DMS 273 treated with DMSO at 0.1 percent for 48 hours (cell line): ENCODE measurements at places on chromosomes 13 and 19.

DNA sequence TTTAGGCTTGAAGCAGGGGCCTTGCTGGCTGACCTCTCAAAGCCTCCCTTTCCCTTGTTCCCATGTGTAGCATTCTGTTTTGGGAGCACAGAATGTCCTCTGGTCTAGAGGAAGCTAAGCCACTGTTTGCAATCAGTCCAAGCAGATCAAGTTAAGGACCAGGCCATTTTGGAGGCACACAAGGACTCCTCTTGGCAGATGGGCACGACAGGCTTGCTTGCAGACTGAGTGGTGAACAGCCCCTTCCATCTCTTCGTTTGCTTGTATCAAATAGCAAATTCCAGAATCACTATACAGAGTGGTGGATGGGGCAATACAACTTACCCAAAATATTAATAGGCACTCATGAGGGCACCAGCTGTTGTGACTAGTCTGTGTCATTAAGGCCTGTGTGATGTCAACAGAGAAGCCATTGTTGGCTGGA is 215.5 kb upstream of the SERP2 start:
- no peak for DNase-seq

- no peak for DNase-seq
These were observed 334.8 kb upstream of the OBI1 start for GRCh38 chr13:78993792-78994191.

GRCh38 chr19:5001615-5002014 is 32.7 kb downstream of the KDM4B start:
- no peak for DNase-seq

GRCh38 chr13:38662362-38662761 is 24.5 kb upstream of the FREM2 start:
- no peak for DNase-seq

GRCh38 chr13:42832341-42833096 is 51.1 kb downstream of the FAM216B start:
- no peak for DNase-seq

GRCh38 chr13:112897956-112898620 is 70.9 kb upstream of the MCF2L start:
- DNase-seq, result no peak

DNA sequence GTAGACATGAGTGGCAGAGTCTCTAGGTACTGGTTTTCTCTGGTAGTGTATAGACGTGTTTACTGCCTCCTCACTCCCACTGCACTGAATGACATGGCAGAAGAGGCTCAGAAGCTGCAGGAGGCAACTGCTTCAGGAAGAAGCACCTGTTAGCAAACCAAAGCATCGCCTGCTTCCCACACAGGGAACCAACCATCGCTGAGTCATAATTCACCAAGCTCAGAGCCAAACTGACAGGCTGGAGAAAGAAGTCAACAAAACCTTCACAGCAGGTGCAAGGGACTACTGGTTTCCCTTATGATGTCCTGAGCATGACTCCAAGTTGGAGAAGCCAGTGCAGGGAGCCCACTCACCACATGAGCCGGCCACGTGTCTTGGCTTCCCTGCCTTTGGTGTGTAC is 69.8 kb downstream of the KCTD12 start:
- no peak for DNase-seq

DNA sequence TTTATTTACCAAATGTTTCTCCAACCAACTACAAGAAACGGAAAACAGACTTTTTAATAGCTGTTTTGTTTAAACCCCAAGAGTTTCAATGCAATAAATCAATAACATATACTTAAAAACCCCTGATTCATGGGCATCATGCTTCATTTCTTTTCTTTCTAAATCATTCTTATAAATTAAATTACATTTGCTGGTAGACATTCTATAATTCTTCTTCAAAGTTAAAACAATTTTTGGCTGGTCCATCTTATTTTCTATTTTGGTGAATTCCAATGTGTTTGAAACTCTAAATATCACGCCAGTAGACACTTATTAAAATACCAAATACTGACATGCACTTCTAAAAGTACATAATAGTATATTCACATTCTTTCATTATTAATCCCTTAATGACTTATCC is 408.6 kb downstream of the LIG4 start:
- no peak for DNase-seq

- no peak for DNase-seq
These were observed 18.2 kb downstream of the SIN3B start for GRCh38 chr19:16847430-16847829.

GRCh38 chr13:49530457-49530856 is 34.7 kb downstream of the PHF11 start:
- no peak for DNase-seq

DNA sequence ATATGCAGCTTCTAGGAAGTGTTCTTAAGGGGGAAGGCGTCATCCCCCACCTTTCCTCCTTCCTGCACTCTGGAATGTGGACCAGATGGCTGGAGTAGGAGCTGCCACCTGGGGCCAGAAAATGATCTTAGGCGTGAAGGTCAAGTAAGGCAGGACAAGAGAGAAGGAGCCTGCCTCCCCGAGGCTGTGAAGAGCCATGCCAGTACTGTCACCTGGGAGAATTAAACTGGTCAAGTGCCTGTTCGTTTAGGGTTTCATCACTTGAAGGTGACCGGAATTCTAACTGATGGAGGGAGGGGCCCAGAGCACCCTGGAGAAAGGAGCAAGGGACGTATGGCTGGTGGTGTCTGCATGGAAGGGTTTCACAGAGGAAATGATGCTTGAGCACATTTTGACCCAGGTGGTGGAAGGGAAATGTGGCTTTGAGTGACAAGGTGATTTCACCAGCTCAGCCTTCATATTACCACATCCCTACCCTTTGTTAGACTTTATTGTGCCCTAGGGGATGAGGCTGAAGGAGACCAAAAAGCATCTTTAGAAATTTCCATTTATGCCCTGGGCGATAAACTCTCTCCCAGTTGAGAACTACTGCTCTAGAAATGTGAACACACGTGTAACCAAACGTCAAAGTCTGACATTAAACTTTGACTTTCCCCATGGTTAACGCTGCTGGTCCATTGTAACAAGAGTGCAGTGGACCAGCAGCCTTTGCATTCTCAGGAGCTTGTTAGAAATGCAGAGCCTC is 37.5 kb downstream of the PPP2R1A start:
- no peak for DNase-seq

DNA sequence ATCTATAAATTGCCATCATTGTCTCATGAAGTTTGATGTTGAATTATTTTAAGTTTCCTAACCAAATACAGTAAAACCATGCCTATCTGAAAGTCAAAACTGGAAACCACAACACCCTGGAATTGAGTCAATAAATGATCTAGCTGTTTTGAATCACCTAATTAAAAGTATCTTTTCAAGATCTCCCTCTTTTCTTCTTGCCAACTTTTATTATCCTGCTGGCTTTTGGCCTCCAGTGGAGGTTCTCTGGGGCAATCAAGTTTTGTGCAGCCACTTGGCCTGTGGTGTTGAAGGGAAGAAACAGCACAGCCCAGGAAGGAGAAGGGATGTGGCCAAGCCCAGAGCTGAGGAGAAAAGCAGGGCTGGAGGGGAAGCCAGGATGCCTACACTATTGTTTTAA is 255.4 kb downstream of the COG6 start:
- DNase-seq, result no peak

GRCh38 chr19:14746886-14747285 is 31.5 kb downstream of the ADGRE2 start:
- no peak for DNase-seq

GRCh38 chr19:46944918-46945628 is 74.6 kb upstream of the NPAS1 start:
- no peak for DNase-seq

DNA sequence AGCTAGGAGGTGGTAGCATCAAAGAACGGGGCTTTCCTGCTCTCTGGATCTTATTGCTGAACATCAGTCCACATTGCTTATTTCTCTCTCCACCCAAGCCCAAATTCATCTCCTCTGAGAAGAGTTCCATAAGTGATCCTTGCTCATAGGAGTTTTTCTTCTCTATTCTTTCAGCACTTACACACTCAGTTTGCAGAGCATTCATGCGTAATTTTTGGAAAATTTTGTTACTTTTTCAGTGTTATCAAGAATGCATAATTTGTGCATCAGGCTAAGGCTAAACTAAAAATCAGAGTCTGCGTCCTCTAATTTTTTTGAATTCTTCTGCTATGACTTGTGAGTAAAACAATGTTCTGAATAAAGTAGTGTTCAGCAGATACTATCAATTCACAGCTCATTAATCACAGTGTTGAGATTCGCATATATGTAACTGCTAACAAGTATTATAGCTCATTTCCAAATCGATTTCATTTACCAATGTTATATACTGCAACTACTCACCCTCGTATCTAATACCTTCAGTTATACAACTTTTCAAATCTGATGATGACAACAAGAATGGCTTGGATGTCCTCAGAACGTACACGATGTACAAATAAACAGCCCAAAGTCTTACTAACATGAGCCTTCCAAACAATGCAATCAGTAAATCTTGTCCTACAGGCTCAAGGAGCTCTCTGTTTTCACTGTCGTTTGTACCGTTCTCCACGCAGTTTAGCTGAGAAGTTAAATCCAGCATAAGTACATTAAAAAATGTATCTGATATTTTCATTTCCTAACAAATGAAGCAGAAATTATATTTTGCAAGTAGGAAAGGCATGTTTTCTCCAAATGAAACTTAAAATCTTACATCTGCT is 36.4 kb upstream of the STARD13 start:
- DNase-seq, result no peak

DNA sequence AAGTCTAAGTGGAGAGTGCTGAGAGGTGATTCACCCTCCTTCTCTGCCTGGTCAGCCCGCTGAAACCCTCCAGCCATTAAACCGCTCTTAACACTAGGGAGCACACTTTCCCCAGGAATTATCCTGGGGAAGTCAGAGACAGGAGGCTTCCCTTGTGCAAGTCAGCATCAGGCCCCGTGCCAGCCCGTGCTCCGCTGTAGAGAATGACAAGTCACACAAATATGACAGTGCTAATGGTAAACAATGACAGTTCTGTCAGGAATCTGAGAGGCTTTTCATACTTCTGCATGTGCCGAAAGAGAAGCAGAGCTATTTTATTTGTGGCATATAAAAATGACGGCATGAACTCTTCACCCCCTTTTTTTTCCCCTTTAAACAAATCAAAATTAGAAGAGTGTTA is 816.9 kb upstream of the SLC10A2 start:
- no peak for DNase-seq

GRCh38 chr19:41309180-41310032 is 566 bp upstream of the CCDC97 start:
- no peak for DNase-seq

GRCh38 chr13:42170029-42170428 is 101.9 kb upstream of the AKAP11 start:
- no peak for DNase-seq

GRCh38 chr19:51075998-51076397 is 6.7 kb downstream of the KLK14 start:
- no peak for DNase-seq

DNA sequence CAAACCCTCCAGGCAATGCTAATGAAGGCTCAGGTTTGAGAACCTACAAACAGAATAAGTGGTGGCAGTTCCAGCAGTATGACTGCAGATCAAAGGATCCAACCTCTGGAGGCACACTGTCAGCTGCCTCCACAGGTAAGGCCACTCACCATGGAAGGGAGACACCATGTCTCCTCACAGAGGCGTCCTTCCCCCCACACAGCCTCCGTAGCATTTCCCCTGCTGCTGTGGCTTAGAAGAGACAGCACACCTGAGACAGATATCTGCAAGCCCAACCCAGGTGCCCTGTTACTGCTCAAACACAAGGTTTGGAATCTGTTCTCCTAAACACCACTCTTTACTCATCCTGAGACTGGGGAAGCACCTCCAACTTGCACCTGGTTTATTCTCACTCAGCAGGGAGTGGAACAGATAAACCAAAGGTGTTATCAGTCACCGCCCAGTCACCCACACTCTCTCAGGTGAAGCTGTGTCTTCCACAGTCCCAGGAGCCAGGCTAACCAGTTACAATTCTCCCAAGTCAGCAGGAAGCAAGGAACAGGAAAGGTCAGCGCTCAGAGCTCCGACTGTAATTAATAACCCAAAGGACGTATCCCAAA is 311.2 kb downstream of the FOXO1 start:
- no peak for DNase-seq

GRCh38 chr13:66640231-66640630 is 589.9 kb downstream of the PCDH9 start:
- no peak for DNase-seq

DNA sequence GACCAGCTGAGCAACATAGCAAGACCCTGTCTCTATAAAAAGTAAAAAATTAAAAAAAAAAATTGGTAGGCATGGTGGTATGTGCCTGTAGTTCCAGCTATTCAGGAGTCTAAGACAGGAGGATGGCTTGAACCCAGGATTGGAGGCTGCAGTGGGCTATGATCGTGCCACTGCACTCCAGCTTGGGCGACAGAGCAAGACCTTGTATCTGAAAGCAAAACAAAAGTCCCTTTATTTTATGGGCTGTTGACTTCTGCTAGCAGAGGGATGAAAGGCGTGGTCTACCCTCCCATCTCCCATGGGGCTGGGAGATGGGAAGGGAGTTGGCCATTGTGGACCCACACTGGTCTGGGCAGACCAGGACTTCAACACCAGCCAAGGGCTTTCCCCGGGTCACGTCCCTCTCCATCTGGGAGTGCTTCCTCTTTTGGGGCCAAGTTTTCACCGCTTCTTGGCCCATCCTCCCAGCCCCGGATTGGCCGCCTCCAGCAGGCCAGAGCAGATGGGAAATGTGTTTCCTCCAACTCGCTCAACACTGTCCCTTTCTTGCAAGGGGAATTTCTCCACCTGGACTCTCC is 2.2 kb upstream of the TNFSF9 start:
- peak; percentile 8 for DNase-seq

GRCh38 chr13:107234319-107235073 is 666.6 kb upstream of the ARGLU1 start:
- DNase-seq, result no peak

- no peak for DNase-seq
These were observed 71.2 kb downstream of the PCDH9 start for GRCh38 chr13:67158903-67159302.

- no peak for DNase-seq
These were observed 156.2 kb downstream of the COG6 start for GRCh38 chr13:39811696-39812095.

- no peak for DNase-seq
These were observed 34.2 kb downstream of the TRPC4 start for GRCh38 chr13:37835392-37835791.

GRCh38 chr19:16139752-16140151 is 3.7 kb upstream of the HSH2D start:
- DNase-seq, result no peak

- DNase-seq, result no peak
These were observed 1.3 kb downstream of the ALG5 start for GRCh38 chr13:36997716-36998427.
